Common myeloid progenitor, CD34-positive (primary cell): ENCODE measurements at places on chromosomes 13 and 19.
A peak's percentile ranks its signal among the peaks of the same experiment; 100 is the strongest.

DNA sequence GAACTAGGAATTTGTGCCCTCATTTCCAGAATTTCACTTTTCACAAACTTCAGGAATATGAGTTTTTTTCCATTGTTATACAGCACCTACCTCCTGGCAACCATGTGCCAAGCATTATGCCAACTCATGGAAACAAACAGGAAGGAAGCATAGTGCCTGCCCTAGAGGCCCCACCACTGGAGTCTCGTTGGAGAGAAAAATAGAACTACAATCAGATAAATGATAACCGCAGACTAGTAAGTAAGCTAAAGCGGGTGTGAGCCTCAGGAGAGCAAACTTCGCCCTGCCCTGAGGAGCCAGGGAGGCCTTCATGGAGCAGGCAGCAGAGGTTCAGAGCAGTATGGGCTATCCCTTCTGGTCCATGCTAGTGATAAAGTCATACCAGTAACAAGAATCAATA lies 75.9 kb downstream of the FRY start:
- H3K36me3 ChIP-seq: peaks cover 8% of the 10 kb centered on the region
- no peak overlapping the region for H3K4me3 ChIP-seq
- H3K4me1 ChIP-seq: peaks cover 31% of the 10 kb centered on the region
- H3K27ac ChIP-seq: peak overlapping the region; percentile 88

DNA sequence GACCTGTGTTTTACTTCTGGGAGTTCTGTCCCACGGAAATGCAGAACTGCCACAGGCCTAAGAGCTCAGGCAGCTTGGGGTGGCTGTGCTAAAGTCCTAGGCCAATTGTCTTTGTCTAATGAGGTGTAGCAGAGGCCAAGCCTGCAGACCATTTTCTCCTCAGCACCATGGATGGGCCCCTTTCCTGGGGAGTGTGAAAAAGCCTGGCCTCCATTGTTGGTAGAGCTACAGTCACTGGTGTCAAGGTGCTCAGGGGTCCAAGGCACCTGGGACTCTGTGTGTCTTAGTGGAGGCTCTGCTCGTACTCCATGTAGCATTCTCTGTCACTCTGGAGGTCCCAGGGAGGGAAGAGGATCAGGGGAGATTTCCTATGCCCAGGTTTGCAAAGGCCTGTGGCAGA lies 329.6 kb downstream of the SLITRK5 start:
- H3K36me3 ChIP-seq: no peaks in the 10 kb centered on the region
- H3K27me3 ChIP-seq: no peaks in the 10 kb centered on the region
- H3K27ac ChIP-seq: no peak overlapping the region
- H3K4me1 ChIP-seq: no peaks in the 10 kb centered on the region
- DNase-seq: no peak

- H3K36me3 ChIP-seq: no peaks in the 10 kb centered on the region
- no peaks in the 10 kb centered on the region for H3K27me3 ChIP-seq
- H3K27ac ChIP-seq: no peak overlapping the region
- no peak for DNase-seq
Observed at GRCh38 chr13:73025217-73026012, 33.4 kb upstream of the KLF5 start.

DNA sequence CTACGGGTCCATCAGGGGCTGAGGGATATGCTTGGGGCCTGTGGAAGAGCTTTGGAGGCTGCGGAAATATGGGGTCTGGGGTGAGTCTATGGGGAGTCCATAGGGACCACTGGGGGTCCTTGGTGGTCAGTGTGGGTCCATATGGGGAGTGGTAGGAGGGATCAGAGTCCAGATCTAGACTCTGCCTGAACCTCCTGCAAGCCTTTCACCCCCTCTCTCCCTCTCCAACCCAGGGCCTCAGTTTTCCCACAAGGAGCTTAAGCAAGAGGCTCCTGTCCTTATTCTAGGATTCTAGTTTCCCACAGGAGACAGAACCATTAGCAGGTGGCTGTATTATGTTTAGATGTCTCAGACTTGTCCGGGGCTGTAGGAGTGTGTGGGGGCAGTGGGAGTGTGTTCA lies 161.9 kb upstream of the TSHZ3 start:
- H3K36me3 ChIP-seq: no peaks in the 10 kb centered on the region
- no peak overlapping the region for H3K4me3 ChIP-seq

- no peak overlapping the region for H3K27ac ChIP-seq
- H3K36me3 ChIP-seq: peaks cover 17% of the 10 kb centered on the region
- no peak overlapping the region for H3K4me3 ChIP-seq
- DNase-seq: no peak
- no peaks in the 10 kb centered on the region for H3K4me1 ChIP-seq
Observed at GRCh38 chr19:7934766-7935165, 8.7 kb downstream of the TIMM44 start.

DNA sequence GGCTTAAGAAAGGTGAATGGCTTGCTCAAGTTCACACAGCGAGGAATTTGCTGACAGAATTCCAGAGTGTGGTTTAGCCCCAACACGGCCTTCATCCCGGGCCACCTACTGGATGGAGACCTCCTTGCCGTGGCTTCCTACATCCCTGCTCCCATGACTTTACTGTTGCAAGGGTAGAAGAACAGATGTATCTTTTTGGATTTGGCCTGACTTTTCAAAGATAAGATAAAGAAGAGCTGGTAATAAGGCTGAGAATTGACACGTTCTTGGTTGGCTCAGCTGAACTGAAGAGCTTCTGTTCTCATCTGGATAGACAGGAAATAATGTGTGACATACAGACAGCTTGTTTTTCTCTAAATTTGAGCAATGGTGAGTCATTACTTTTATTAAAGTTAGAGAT lies 113.1 kb downstream of the KLF5 start:
- no peak overlapping the region for H3K27ac ChIP-seq
- H3K27me3 ChIP-seq: no peaks in the 10 kb centered on the region
- H3K4me3 ChIP-seq: no peak overlapping the region
- no peak for DNase-seq

DNA sequence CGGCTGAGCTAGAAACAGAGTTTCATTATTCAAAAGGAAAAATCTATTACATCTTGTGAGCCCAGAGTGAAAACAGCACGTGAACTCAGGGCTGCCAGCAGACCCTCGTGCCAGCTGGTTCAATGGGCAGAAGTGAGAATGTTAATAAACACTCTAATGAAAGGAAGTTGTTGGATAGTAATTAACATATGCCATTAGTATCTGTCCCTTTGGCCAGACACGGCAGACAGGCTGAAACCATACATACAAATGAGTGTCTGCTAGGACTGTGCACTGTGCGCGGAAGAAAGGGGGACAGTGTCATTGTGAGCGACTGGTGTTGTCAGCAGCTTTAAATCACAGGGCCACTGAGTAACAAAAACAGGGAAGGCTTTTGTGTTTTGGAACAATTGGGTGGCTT lies 121.9 kb upstream of the TSC22D1 start:
- no peaks in the 10 kb centered on the region for H3K4me1 ChIP-seq
- H3K36me3 ChIP-seq: no peaks in the 10 kb centered on the region
- no peak overlapping the region for H3K4me3 ChIP-seq
- DNase-seq: no peak
- H3K27me3 ChIP-seq: no peaks in the 10 kb centered on the region
- no peak overlapping the region for H3K27ac ChIP-seq
